Activated CD4-positive, alpha-beta T cell treated with anti-CD3 and anti-CD28 coated beads for 36 hours (primary cell): ENCODE measurements at places on chromosomes 7 and 10. TPM values are rescaled to one million over a fixed set of nuclear protein-coding genes. Genes with fewer than 3 reads are reported as not detected.

GPR15LG gene
- total RNA-seq = not detected

HYAL4 gene
- not detected for total RNA-seq

PARD3 gene
- 2.2 TPM for total RNA-seq

NKX2-3 gene
- total RNA-seq = not detected

CACNB2 gene
- not detected for total RNA-seq

CHN2 gene
- 0.39 TPM for total RNA-seq

SPDYE2B gene
- not detected for total RNA-seq
